Left lung (tissue), 14 donors: ENCODE measurements at places on chromosomes 7 and 10. TPM values are rescaled to one million over a fixed set of nuclear protein-coding genes. Genes with fewer than 3 reads are reported as not detected.

Gene SPDYE9
- total RNA-seq, result not detected

Gene CHST15
- 30.3 TPM for total RNA-seq

Gene CRHR2
- total RNA-seq, result 0.15 TPM

DNA sequence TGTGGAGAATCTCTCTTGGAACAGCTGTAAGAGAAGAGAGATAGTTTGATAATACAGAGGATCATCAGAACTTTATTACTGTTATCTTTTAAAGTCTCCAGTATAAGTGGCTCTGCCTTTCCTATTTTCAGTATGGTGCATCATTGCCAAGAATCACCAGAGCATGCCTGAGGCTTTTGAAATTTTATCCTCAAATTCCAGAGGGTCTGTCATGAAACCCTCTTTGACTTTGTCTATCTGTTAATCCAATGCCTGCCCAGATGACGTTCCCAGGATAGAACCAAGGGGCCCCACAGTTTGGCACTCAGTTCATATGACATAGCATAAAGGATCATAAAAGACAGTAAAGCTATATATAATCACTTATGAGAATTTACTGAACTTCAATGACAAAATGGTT is 35.3 kb upstream of the SEMA3C start:
- no peak overlapping the region for H3K27ac ChIP-seq
- DNase-seq, result no peak
- no peaks in the 10 kb centered on the region for H3K27me3 ChIP-seq
- no peaks in the 10 kb centered on the region for H3K36me3 ChIP-seq
- no peak overlapping the region for H3K4me3 ChIP-seq
- no peaks in the 10 kb centered on the region for H3K4me1 ChIP-seq

GRCh38 chr10:84263716-84264115 is 18.9 kb downstream of the RGR start:
- no peak for DNase-seq
- peaks cover 6% of the 10 kb centered on the region for H3K27me3 ChIP-seq
- H3K4me1 ChIP-seq, result no peaks in the 10 kb centered on the region
- no peak overlapping the region for H3K27ac ChIP-seq

GRCh38 chr10:97540669-97541500 is 31.7 kb upstream of the ANKRD2 start:
- H3K4me1 ChIP-seq, result peaks cover 34% of the 10 kb centered on the region
- no peak for DNase-seq
- no peak overlapping the region for H3K4me3 ChIP-seq
- H3K36me3 ChIP-seq, result no peaks in the 10 kb centered on the region

DNA sequence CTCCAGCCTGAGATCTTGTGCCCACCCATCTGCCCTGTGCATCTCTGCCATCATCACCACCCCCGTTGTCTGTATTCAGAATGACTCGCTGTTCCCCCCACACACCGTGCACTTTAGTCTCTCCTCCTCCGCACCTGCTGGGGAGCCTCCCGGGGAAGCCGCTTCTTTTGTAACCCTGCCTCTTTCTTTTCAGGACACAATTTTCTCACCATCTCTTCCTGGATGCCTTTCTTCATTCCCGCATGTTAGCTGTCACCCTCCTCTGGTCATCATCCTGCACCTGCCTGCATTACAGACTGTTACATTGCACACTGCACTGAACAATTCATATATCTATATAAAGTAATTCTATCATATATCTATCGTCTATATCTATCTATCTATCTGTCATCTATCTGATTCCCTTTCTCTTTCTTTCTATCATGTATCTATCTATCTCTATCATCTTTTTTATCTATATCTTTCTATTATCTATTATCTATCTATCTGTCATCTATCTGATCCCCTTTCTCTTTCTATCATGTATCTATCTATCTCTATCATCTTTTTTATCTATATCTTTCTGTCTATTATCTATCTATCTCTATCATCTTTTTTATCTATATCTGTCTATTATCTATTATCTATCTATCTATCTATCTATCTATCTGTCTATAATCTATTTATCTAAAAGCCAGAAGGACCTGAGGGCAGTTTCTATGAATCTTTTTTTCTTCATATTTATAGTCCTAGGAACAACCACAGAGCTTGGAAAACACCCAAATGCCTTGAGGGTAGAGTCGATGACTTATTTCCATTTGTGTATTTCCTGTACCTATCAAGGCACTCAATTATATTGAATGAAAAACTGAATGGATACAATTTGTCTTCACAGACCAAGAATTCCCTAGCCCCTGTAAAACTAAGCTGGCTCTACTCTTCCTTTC is 642.5 kb downstream of the ACTR3B start:
- H3K27me3 ChIP-seq, result no peaks in the 10 kb centered on the region
- H3K27ac ChIP-seq, result no peak overlapping the region
- H3K4me3 ChIP-seq, result no peak overlapping the region
- H3K36me3 ChIP-seq, result no peaks in the 10 kb centered on the region

DNA sequence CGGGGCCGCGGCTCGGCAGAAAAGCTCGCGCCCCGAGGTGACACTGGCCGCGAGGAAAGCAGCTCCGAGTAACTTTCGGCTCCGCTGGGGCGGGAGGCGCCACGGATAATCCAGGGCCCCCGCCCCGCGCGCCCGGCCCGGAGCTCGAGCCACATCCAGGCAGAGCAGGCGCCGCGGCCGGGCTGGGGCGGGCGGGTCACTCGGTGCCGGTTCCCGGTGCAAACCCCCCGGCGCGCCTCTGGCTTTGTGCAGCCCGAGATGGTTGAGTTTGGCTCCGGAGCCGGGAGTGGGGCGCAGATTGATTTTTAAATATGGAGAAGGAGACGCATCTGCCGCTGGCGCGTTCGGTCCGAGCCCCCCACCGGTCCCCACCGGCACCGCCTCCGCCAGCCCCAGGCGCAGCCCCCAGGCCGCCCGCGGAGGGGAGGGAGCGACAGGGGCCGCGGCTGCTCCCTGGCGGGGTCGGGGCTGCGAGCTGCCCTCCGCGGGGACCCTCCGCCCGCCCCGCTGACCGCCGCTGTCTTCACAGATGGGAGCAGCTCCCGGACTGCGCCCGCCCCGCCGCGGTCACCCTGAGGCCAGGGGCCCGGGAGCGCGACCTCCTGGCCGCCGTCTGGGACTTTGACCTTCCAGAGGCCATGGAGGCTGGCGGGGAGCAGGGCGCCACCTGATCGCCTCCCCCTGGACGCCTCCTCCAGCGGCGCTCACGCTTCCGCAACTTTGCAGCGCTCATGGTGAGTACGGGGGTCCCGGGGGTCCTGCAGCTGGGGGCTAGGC is 643 bp downstream of the ADGRA1 start:
- H3K4me1 ChIP-seq, result peaks cover 12% of the 10 kb centered on the region
- DNase-seq, result no peak
- no peaks in the 10 kb centered on the region for H3K36me3 ChIP-seq
- H3K27me3 ChIP-seq, result peaks cover 81% of the 10 kb centered on the region
- H3K4me3 ChIP-seq, result no peak overlapping the region
